ENCODE measurements at places on chromosomes 1 and 21.

- DNase-seq, result no peak
Measured at GRCh38 chr1:245353915-245354775, 199.4 kb downstream of the KIF26B start.

- no peak for DNase-seq
Measured at GRCh38 chr1:43566382-43567044, 35.8 kb downstream of the PTPRF start.

GRCh38 chr1:12088607-12089006 lies 25.5 kb downstream of the TNFRSF8 start:
- DNase-seq, result no peak

DNA sequence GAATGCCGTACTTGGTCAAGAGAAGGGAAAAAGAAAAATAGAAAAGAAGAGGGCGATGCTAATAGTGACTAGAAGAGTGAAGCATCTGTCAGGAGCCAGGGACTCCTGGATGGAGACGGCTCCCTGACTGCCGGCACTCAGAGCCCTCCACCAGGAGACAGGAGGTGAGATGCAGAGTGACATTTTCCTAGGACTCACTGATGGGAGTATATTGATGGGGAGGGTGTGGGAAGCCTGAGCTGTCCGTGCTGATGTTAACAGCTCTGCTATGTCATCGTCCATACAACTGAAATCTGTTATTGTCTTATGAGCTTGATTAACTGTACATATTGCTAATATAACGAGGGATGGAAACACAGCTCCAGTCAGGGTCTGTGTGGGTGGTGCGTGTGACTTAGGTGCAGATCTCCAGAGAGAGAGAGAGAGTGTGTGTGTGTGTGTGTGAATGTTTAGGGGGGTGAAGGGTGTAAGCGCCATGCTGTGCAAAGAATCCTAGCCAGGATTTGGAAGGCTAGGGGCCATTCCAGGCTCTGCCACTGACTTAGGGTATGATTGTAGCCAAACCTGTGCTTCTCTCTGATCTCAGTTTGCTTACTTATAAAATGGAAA lies 123.0 kb upstream of the KLHDC7A start:
- DNase-seq, result no peak

- no peak for DNase-seq
Measured at GRCh38 chr21:33099131-33099530, 29.2 kb downstream of the OLIG1 start.

- DNase-seq, result no peak
Measured at GRCh38 chr1:228351850-228352249, 54.8 kb downstream of the TRIM11 start.

- no peak for DNase-seq
Measured at GRCh38 chr1:217019475-217019874, 296.2 kb upstream of the ESRRG start.

DNA sequence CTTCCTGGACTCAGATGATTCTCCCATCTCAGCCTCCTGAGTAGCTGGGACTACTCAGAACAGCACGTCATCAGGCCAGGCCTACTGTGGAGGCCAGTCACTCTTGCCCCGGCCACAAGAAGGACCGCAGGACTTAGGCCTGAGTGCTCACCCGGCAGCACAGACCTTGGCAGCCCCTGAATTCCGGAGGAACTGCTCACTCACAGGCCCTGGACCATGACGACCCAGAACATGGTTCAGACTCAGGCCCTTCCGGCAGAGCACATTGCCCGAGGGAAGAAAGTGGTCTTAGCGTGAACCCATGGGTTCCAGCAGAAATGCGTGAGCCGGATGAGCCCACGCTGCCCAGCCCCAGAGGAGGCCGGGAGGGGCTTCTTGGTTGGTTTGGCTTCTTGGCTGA lies 177.3 kb upstream of the TMEM51 start:
- DNase-seq, result no peak

DNA sequence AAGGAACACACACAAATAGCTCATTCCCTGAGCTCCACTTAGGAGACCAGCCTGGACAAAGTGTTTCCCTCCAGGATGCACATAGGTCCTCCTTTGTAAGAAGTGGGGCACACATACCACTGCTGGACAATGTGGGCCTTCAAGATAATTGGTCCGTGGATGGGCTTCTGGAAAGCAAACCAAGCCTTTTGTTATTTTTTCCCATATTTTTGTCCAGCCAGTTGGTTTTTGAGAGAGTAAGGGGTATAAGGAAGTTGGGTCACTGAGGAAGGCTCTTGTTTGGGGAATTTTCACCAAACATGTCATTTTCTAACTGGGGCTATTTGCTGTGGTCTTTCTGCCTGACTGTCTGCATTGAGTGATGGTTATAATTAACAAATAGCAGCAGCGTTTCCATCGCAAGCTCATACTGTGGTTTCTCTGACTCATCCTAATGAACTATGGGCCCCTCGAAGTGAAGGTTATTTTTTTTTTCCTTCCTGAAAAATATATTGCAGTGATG lies 306.3 kb upstream of the DUSP10 start:
- no peak for DNase-seq

DNA sequence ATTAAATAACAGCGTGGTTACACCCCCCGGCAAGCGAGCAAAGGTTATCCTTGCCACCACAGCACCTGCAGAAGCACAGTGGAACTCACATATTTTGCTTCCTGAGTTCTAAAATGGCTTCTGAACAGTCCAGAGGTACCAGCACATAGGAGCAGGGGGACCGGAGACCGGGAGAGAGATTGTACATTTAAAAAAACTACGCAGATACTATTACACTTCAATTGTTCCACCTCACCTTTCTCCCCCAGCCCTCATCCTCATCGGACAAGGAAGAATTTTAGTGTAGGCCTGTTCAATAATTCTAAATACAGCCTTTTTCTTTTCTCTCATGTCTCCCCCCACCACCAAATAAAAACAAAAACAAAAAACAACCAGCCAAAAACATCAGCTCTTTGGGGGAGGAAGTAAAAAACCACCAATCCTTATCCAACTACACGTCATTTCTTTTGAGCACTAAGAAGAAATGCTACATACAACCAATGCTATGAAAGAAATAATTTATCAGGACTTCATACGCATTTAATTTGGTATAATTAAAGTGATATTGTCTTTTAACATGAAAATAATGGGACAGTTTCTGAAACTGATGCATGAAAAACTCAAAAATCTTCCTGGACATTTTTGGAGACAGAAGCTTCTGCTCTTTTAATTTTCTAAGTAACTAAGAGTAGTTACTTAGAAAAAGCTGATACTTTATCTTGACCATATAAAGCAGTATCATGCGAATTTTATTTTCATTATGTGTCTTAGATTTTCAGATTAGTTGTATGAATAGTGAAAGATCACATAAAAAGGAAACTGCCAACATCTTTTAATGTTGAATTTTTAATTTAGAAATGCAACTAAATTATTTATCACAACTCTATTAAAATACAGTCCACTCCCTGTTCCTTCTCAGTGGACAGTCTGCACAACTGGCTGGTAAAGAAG lies 9.1 kb downstream of the CDKN2C start:
- peak; percentile 46 for DNase-seq

DNA sequence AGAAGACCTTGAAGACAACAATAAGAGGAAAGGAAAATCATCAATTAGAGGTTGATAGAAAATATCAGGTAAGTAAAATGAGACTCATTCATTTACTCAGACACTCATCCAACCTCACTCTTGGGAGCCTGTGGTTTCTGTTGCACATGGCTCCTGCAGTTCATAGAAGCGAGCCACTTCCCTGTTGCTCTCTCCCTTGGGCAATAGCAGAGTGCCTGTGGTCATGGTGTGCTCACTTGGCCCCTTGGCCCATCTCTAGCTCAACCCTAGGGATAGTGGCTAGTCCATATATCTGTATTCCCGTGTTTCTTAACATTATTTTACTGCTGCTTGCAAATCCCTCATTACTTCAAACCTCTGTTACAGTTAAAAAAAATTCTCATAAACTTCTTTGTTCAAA lies 368.6 kb downstream of the PTPRC start:
- no peak for DNase-seq

- no peak for DNase-seq
Measured at GRCh38 chr1:10673109-10673711, 123.2 kb downstream of the CASZ1 start.
